NCI-H2081 treated with DMSO at 0.1 percent for 48 hours (cell line): ENCODE measurements at places on chromosomes 1 and 21.

GRCh38 chr1:172948457-172948856 is 102.3 kb downstream of the TNFSF18 start:
- DNase-seq, result no peak

- no peak for DNase-seq
Measured at GRCh38 chr1:77355010-77355409, 73.2 kb downstream of the AK5 start.

DNA sequence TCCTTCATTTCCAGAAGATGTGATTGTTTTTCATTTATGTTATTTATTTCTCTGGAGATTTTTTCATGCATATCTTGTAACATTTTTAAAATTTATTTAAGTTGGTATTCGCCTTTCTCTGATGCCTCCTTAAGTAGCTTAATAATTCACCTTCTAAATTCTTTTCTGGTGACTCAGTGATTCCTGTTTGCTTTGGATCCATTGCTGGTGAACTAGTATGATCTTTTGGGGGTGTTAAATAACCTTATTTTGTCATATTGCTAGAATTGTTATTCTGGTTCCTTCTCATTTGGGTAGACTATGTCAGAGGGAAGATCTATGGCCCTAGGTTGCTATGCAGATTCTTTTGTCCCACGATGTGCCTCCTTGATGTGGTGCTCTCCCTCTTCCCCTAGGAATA is 1347.2 kb upstream of the B3GALT2 start:
- no peak for DNase-seq

DNA sequence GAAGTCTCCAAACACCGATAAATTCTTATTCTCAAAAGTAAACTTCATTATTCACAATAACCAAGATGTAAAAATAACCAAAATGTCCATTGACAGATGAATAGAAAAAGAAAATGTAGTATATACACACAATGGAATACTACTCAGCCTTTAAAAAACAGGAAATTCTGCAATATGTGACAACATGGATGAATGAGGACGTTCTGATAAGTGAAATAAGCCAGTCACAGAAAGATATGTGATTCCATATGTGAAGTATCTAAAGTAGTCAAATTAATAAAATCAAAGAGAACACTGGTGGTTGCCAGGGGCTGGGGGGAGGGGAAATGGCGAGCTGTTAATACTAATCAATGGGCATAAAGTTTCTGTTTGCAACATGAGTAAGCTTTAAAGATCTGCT is 36.0 kb downstream of the LRRC8C start:
- DNase-seq, result no peak

DNA sequence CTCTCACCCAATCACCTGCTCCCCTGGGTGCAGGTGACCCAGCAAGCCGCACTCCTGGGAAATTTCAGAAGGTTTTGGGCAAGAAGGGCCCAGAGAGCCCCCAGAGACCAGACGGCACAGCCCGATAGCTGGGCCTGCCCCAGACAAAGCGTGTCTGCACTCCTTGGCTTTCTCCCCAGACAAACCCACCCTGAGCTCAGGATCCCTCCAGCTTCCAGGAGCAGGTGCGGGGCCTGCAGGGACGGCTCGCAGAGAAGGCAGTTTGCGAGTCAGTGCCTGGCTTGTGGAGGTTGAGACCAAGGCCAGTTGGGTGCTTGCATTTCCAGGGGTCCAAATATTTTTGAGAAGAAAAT is 6.7 kb downstream of the PDE9A start:
- DNase-seq, result no peak

- DNase-seq, result no peak
Measured at GRCh38 chr1:34825455-34826091, 32.8 kb downstream of the GJA4 start.

- no peak for DNase-seq
Measured at GRCh38 chr21:41706678-41707077, 60.2 kb downstream of the RIPK4 start.

- no peak for DNase-seq
Measured at GRCh38 chr1:220889333-220889732, 10.1 kb downstream of the HLX start.

GRCh38 chr1:47257224-47257623 is 25.2 kb upstream of the TAL1 start:
- no peak for DNase-seq

- DNase-seq, result no peak
Measured at GRCh38 chr1:112985123-112985522, 29.1 kb upstream of the SLC16A1 start.

GRCh38 chr1:57616921-57617320 is 193.1 kb upstream of the DAB1 start:
- DNase-seq, result no peak

DNA sequence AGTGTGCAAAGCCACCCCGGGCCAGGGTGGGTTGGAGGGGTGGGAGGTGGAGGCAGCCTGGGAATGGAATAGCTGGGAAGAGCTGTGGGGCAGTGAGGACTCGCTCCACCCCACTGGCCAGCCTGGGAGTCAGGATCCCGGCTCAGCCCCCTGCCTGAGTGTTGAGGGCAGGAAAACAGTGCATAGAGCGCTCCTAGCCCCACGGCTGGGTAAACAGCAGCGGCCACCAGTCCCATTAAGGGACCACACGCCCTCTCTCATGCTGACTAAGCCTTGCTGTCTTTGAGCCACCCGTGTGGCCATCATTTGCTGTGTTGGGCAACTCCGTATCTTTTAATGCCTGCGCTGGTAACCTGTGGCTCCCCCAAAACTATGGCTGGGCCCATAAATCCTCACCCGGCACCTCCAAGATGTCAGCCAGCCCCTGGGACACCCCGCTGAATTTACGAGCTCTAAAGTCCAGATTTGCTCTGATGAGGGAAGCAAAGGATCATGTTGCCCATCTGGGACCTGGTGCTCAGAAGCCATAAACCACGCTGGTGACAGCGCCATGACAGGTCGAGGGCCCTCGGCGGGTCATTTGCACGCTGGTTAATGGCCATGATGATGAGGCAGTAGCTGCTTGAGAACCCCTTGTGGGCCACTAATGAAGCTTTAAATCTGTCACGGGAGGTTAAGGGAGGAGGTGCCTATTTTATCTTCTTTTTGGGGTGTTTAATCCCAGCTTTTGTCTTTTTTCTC is 34.9 kb downstream of the SYF2 start:
- no peak for DNase-seq

DNA sequence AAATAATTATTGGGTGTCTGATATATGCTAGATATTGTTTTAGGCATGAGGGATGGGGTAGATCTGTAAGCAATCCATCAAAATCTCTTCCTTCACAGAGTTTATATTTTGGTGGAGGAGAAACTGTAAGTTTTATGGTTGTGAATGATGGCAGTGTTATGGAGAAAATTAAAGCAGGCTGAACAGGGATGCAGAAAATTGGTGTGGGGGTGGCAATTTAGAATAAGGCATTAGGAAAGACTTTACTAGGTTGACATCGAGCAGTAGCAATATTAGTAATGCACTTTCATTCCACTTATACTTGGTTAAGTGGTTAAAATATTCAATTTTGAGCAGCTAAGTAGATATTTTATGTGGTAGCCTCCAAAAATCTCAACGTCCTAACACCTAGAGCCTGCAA is 261.1 kb upstream of the SNX7 start:
- no peak for DNase-seq

DNA sequence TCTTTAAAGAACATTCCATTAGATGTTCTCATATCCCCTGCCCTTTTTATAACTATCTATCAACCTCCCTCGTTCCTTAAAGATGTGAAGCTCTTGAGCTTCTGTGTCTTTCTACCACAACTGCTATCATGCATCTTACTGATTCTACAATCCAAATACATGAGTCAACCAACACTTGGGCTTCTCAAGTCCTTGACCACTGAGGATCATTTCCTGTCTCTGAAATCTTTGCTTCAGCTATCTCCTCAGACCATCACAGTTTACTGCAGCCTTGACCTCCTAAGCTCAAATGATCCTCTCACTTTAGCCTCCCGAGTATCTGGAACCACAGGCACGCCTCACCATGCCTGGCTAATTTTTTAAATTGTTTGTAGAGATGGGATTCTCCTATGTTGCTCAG is 75.2 kb downstream of the FMO4 start:
- DNase-seq, result no peak

DNA sequence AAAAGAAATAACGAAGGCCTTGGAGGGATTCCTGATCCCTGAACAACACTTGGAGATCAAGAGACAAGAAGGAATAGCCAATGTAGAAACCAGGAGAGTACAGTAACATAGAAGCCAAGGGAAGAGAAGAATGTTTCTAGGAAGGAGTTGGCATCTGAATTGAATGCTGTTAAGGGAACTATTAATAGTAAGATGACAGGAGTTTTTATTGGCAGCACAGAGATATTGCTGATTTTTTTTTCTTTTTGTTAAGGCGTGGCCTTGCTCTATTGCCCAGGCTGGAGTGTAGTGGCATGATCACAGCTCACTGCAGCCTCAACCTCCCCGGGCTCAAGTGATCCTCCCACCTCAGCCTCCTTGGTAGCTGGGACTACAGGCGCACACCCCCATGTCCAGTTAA is 9.6 kb upstream of the SFT2D2 start:
- no peak for DNase-seq

GRCh38 chr1:41641475-41641814 is 157.0 kb upstream of the EDN2 start:
- DNase-seq, result no peak

- DNase-seq, result no peak
Measured at GRCh38 chr1:219582865-219583264, 30.0 kb downstream of the ZC3H11B start.

- DNase-seq, result no peak
Measured at GRCh38 chr1:1439546-1440261, 4.2 kb downstream of the VWA1 start.
